Globus pallidus (tissue), 1 donor: ENCODE measurements at places on chromosomes 12 and 14.

DNA sequence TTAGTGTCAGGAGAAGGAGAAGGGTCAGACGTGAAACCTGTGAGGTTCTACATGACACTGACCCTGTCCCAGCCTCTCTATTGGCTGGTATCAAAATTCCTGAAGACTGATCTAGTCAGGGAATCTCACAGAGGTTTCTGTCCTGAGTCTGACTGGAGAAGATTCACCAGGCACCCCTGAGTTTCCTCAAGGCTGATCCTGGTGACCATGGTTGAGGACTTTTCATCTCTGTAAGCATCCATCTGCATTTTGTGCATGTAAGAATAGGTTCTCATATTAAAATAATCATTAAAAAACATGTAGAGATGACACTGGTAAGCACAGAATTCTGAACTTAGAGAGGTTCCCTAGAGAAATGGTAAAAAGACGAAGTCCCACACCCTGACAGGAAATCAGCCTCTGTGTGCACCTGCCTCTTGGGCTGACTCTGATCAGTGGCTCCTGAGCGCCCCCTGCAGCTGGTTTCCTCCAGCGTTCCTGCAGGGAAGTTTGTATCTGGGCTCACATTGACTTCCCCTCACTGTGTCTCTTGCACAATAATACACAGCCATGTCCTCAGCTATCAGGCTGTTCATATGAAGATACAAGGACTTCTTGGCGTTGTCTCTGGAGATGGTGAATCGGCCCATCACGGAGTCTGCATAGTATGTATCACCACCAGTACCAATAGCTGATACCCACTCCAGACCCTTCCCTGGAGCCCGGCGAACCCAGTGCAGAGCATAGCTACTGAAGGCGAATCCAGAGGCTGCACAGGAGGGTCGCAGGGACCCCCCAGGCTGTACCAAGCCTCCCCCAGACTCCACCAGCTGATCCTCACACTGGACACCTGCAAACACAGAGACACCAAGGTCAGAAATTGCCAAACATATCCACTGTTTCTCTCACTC lies 991.9 kb downstream of the TMEM121 start:
- DNase-seq, result no peak

DNA sequence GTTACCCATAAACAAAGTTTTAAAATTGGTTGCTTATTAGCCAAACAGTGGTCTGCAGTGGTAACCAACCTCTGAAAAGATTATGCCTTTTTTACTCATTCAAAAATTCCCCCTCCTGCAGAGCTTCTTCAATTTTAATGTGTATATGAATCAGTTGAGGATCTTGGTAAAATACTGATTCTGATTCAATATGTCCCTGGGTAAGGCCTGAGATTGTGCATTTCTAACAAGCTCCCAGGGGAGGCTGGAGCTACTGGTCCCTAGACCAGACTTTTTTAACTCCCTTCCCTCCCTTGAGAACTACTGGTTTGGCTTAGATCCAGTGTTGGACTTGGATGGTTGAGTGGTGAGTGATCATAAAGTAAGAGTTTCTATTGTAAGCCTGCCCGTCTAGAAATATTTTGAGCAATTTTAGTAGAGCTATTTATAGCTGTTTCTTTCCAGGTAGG lies 90.2 kb downstream of the FUT8 start:
- no peak for DNase-seq

DNA sequence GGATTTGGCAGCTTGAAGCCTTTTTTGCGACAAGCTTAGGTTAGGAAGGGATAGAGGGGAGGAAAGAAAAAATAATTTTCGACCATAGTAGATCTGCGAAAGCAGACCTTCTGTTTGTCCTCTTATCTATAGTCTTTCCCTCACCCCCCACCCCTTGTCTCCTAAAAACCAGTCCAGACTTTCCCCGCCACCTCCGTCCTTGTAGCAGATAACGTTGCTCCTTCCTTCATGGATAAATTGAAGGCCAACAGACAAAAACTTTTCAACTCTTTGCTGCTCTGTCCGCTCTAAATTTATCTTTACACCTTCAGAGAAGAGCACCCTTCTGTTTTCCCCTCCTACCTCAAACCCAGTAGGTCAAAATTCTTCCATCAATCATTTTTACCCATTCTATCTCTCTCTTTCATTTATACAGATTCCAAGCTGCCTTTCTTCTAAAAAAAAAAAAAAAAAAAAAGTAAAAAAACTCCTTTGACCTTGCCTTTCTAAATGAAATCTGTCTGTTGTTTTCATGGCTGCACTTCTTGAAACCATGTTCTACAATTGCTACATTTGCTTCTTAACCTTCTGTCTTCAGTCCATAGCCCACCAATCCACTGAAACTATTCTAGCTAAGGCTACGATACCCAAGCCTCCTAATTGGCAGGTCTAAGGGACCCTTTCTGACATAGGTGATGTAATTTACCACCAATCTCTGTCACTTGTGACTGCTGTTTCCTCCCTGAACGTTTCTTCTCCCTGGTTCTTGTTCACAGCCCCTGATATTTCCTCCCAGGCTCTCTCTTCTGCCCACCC lies 11.1 kb upstream of the NEMF start:
- no peak for DNase-seq

DNA sequence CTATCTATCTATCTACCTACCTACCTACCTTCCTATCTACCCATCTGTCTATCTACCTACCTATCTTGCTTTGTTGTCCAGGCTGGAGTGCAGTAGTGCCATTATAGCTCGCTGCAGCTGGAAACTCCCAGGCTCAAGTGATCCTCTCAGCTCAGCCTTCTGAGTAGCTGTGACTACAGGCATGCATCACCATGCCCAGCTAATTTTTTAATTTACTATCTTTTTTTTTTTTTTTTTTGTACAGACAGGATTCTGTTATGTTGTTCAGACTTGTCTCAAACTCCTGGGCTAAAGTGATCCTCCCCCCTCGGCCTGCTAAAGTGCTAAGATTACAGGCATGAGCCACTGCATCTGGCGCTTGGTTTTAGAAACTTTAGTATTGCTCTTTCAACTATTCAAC lies 762.4 kb downstream of the SLC6A15 start:
- no peak for DNase-seq

DNA sequence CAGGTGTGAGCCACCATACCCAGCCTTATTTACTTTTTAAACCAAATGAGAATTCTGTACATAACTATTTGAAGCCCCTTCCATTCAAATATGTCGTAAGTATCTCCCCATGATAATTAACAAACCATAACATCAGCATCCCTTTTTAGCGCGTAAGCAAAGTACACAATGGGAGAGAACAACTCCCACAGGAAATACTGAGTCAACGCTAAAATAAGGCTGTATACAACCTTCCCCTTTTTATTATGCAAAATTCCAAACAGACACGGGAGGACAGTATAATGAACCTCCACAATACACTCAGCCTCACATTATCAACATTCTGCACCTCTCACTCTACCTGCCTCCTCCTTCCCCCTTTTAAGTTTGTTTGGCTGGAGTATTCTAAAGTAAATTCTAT lies 73.5 kb downstream of the CCDC88C start:
- DNase-seq, result no peak

DNA sequence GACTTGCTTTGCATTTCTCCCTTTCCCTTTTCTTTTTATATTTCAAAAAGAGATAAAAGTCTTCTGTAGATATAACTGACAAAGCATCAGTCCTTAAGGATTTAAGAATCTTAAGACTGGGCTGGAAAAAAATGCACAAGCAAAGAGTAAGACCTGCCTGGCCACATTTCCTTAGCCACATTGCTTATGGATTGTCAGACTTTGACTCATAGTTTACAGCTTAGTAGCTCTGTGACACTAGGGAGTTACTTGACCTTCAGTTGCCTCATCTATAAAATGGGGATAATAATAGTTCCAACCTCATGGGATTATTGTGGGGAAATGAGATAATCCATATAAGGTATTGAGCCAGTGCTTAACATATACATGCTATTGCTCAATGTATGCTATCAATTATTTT lies 66.4 kb upstream of the STK38L start:
- no peak for DNase-seq

GRCh38 chr12:64796205-64796845 lies 28.1 kb upstream of the TBC1D30 start:
- peak; percentile 71 for DNase-seq

DNA sequence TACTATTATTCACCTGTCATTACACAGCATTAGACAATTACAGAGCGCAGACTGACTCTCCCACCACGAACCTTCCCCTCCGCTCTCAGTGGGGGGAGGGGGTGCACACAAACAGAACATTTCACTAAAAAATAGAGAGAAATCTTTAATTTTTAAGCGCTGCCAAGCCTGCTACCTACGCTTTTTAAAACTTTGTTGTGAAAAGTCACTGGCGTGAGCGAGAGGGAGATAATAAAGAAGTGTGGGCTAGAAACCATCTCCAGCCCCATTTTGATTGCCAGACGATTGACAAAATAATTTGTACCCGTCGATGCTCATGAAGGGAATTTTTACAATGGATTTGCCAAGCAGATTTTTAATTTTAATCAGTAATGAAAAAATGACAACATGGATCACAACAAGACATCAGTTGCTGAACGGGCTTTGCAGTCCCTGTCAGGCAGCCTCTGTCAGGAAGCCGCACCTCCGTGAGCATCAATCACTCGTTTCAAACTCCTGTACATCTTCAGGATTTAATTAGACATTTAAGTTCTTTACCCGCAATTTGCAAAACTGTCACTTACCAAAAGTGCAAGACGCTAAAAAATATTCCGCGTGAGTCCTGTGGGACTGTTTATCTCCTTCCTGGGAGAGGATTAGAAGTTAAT lies 209.1 kb downstream of the BCL11B start:
- no peak for DNase-seq

DNA sequence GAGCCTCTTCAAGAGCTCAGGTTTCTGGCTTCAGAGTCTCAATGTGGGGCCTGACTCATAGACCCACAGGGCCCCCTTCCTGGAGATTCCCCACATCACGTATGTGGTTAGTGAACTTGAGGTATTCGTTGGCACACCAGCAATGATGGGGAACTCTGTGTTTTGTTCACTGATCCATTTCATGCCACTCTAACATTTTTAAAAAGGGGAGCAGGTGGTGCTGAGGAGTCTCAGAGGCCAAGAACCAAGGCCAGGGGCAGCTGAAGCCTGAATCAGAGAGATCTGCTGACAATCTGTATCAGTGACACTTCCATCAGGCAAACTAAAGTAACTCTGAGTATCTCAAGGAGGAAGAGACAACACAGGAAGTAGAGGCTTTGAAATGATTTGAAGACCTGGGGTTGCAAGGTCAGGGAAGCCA lies 323.4 kb downstream of the VRK1 start:
- DNase-seq, result no peak

DNA sequence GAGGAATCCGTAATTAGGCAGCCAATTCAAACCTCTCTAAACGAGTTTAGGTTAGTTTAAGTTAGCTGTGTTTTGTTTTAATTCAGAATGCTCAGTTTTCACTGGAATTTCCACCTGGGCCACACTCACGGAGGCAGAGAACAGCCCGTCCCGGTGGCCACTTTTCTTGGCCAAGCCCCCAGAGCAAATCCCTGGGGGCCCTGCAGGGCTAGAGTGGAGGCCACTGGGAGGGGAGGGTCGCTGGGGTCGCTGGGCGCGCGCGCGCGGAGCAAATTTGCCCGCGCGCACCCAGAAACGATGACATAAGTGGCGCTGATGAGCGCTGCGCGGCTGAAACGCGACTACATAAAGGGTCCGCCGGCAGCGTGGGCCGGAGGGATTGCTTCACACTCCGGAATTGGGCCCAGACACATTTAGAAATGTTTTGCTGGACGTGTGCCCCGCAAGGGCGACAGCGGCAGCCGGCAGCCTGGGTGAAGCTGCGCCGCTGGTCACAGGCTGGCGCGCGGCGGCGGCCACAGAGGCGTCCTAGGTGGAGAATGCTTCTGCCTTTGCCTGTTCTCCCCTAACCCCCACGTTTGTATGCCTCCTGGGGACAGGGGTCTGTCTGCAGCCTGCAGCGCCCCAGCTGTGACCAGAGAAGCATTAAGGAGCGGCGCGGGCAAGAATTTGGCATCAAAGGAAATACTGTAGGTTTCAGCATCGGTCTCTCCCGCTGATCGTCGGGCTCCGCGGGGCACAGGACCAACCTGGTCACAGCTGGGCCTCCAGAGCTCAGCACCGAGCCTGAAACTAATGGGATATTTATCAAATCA lies 37.9 kb upstream of the TBX5 start:
- no peak for DNase-seq

DNA sequence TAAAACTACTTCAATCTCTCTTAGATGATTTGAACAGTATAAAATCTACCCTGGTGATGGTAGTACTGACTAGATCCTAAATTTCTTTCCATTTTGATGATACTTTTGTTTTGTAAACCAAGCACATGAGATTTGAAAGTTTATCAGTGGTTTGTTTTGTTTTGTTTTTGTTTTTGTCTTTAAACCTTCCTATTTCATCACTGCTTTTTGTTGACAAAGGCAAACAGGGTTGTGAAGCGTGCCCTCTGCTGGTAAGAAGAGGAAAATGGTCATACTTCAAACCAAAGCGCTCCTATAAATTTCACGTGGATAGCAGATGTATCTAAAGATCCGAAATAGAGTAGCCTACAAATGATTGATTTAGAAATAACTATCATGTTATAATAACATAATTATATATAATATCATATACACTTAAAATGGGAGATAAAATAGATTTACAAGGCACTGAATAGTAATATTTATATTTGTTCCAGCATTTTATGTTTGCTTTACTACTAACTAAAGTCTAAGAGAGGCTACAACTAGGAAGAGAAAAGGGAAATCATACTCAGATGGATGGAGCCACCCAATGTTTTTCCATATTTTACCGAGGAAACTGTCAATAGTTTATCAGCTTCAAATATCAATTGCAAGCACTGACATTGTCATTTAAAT lies 254.0 kb upstream of the USP15 start:
- DNase-seq, result peak; percentile 22

DNA sequence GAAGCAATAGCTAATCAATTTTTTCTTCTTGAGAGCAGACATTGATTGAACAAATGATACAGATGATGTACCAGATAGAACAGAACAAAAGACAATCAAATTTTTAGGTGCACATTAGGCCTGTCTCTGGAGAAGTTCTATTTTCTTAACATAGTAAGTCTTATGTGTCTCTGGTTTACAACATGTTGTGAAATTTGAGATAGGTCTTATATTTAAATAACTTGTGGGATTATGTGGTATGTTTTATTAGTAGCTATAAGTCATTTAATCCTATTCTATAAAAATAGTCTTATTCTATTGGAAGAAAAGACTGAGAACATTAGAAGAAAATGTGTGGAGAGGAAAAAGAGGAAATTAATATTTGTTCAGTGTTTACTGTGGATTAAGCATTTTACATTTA lies 358.0 kb downstream of the ATP23 start:
- DNase-seq, result no peak

DNA sequence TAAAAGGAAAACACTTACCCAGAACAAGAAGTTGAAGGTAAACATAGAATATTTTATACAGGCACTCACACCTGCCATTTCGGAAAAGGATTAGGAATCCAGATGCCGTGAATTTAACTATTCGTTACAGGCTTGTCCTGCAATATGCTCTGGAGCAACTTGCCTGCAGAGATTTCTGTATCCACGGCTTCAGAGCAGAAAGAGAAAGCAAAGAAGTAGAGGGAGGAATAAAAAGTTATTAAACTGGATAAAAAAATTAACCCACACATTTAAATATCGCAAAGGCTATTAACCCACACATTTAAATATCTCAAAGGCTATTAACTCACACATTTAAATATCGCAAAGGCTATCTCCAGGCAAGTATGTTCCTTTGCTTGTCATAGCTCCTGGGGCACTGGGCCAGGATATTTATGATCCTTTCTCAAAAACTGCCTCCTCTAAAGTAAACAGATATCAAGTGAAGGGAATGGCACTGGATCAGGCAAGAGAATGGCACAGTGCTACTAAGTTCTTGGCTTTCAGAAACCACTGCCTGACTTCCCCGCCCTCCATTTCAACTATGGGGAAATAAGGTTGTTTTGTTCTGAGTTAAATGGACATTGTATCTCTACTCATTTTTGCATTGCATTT lies at the start of gene TSPAN8:
TSPAN8 (minus strand) TSS at position 399 of the 633 bp plus-strand sequence; CDS start at position 78, 321 bp downstream.
- DNase-seq, result peak; percentile 63
